ENCODE measurements at places on chromosomes 11 and 22.

DNA sequence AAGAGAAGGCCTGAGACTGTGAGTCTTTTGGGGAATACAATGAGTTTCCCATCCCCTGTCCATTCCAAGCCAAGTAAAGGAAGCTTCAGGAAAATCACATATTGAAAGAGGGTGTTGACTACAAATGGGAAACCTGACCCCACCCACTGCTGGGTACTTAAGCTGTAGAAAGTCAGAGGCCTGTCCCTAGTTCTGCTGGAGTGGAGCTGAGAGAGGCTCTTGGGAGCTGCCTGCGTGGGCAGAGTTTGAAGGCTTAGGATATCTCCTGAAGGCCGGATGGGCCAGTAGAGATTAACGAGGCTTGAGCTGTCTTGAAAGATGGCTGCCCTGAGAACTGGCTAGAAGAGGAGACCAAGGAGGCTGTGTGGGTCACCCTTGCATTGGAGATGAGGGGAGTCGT is 176.2 kb upstream of the NECTIN1 start:
- DNase-seq = no peak

- no peak for DNase-seq
Measured at GRCh38 chr11:84384731-84385130, 1098.6 kb upstream of the CCDC90B start.

GRCh38 chr11:126930091-126930841 is 70.3 kb downstream of the KIRREL3 start:
- no peak for DNase-seq

GRCh38 chr22:48944751-48945620 is 882.7 kb downstream of the BRD1 start:
- DNase-seq = no peak

- no peak for DNase-seq
Measured at GRCh38 chr11:130992788-130993187, 76.5 kb upstream of the SNX19 start.

DNA sequence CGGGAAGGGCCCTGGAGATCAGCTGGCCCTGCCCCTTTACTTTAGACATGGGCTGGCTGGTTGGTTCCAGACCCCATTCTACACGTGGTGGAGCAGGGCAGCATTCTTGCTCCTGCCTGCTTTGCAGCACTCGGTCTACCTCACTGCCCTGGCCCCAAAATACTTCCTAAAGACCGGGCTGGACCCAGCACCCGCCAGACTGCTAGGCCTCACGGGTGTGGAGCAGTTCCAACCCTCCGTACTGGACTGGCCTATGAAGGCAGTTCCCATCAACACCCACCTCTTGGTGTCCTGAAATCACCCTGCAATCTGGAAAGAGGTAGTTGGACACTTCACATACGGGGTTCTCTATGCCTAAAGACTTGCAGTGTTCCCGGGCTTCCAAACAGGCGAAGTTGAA is 6.4 kb downstream of the MCAT start:
- no peak for DNase-seq

DNA sequence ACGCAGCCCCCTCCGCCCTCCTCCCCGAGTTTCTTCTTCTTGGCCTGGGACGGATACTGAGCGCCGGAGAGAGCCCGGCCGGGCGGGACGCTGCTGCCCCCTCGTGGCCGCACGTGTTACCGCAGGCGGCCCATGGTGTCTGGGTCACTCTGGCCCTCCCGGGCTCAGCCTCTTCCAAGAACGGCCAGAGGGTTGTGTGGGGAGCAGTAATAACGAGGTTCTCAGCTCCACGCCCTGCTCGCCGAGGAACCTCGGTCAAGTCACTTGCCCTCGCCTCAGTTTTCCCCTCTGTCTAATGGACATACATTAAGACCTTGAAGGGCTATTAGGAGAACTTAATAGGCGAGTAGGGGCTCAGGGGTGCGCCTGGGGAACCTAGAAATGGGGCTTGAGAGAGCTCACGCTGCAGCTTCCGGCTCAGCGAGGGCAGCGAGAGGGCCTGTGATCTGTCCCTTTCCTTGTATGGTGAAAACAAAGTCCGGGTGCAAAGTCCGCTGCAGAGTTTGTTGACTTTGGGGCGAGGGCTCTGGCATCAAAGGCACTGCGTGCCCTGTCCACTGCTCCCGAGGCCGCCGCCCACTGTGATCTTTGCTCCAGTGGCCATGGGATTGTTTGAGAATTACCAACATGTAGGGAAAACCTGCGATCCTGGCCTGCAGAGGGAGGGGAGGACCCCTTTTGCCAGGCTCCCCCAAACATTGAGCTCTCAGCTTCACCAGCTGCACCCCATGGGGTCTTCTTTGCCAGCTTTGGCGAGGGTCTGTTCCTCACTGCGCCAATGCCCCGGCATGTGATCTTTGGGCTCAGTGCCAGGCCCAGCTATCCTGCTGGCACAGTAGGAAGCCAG is 14.4 kb upstream of the LRP5 start:
- peak; percentile 67 for DNase-seq

- DNase-seq = no peak
Measured at GRCh38 chr11:7600205-7600775, 73.0 kb downstream of the CYB5R2 start.

DNA sequence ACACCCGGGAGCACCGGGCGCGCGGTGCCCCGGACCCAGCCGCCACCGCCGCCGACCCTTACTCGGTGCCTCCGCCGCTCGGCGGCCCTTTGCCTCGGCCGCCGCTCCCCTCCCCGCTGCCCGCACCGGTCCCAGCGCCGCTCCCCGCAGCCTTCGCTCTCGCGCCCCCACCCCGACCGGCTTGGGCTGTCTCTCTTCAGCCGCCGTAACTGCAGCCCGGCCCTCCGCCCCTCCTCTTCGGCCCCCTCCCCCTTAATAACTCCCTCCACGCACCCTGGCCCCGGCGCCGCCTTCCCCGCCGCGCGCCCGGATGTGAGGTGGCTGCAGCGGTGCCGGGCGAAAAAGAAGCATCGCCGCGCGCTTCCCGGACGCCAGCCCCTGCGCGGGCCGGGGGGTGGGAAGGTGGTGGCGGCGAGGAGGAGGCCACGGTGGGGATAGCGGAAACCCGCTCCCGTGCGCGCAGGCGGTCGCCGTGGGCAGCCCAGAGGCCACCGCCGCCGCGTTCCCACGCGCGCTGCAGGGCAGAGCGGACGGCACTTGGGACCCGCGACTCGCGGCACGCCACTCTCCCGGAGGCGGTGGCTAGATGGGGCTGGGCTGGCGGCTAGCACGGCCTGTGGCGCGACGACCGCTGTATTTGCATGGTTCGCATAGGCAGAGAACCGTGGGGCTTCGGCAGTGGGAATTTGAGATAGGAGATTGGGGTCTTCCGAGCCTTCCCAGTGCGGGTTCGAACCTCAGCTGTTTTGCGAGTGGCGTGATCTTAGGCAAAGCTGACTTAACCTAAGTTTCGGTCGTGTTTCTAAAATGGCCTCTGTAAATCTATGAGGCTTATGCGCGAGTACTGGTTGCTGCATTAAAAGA is at the start of gene EIF4ENIF1:
EIF4ENIF1 (minus strand) TSS at position 211 of the 864 bp plus-strand sequence. CDS start 1,124 bp downstream, outside the sequence.
- peak; percentile 83 for DNase-seq

GRCh38 chr11:83744620-83745192 is 458.5 kb upstream of the CCDC90B start:
- no peak for DNase-seq

- DNase-seq = no peak
Measured at GRCh38 chr11:71463331-71464211, 10.6 kb downstream of the NADSYN1 start.

- no peak for DNase-seq
Measured at GRCh38 chr11:124174001-124174583, 9.1 kb upstream of the OR10D3 start.

DNA sequence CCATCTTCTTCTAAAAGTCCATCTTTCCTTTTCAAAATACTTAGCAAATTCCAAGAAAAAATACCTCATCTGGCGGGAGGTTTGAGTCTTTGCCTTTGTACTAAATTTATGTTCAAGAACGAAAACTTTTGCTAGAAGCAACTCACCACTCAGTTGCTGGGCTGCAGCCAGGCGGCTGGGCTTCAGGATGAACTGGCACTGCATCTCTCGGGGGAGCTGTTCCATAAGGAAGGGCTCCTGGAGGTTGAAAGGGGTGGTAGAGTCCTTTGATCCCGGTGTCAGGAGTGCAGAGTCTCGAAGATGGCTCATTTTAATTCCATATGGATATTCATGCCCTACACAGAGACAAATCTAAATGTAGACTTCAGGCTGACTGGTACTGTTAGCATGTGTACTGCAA is 105.8 kb downstream of the ARHGAP20 start:
- no peak for DNase-seq

All from stimulated activated CD4-positive, alpha-beta T cell treated with anti-CD3 and anti-CD28 coated beads, Interleukin-1b, Interleukin-23, amount 100 ng/mL, for 4 hours (primary cell).